ENCODE measurements at places on chromosomes 7 and 10.

DNA sequence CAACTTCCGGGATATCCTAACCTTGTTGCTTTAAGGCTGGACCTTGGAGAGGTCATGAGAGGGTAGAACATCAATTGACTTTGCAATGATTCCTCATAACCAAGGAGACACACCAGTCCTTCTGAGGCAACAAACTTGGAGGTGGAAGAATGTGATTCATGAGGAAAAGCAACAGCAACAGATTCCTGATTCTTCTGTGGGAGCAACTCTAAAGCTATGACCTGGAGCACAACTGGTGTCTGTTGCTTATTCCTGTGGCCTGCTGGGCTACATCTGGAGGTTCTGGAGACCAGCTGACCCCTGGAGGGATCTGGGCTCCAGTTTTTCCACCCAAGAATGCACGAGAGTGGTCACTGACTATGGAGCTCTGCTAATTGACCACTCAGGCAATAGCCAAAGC, 116.6 kb downstream of the CREB5 start:
- no peak for DNase-seq

DNA sequence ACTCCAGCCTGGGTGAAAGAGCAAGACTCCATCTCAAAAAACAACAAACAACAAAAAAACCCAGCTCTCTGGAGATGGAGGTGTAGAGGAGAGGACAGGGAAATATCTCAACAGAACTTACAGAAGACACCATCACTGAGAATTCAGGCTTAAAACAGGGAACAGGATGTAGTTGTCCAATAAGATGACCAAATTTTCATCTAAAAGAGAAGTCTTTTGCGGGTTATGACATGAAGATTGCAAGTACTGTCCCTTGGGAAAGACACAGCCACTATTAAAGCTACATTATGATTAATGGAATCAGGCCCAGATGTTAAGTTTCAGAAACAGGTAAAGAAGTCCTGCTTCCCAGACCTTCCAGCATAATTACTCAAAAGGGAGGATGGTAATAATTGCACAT, 235.2 kb upstream of the NRP1 start:
- no peak for DNase-seq

- no peak for DNase-seq
These were observed 89.9 kb downstream of the CHST15 start for GRCh38 chr10:124003481-124003870.

- DNase-seq = no peak
These were observed 55.6 kb downstream of the CC2D2B start for GRCh38 chr10:95963202-95963990.

DNA sequence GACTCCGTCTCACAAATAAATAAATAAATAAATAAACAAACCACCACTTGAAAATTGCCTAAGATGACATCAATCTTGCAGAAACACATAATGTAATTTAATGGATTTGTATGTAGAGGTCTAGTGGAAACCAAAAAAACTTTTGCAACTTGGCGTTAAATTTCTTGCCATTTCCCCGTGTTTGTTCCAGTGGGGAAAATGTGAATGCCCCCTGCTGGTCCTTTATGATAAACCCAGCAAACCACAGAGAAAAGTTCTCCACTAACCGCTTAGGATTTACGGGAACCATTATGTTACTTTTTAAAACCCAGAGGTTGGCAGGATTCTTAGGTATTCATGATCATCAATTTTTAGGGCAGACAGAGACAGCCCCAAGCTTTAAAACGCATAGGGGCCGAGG, 32.5 kb downstream of the LAMB4 start:
- no peak for DNase-seq

DNA sequence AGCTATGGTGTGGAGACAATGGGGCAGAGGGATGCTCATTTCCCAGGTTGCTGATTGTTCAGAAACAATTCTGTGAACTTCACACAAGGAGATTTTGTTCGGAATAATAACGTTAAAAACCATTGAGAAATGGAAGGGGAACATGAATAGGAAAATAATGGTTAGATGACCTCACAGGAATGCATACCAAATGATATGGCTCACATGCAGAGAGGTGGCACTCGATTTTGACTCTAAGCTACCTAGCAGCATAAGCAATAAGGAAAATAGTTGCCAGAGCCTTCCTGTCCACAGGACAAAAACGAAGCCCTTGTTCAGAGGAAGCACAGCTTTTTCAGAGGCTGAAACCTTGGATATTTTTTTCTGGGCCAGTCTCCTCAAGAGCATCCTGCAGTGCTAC, 293.1 kb downstream of the ZEB1 start:
- DNase-seq = no peak

DNA sequence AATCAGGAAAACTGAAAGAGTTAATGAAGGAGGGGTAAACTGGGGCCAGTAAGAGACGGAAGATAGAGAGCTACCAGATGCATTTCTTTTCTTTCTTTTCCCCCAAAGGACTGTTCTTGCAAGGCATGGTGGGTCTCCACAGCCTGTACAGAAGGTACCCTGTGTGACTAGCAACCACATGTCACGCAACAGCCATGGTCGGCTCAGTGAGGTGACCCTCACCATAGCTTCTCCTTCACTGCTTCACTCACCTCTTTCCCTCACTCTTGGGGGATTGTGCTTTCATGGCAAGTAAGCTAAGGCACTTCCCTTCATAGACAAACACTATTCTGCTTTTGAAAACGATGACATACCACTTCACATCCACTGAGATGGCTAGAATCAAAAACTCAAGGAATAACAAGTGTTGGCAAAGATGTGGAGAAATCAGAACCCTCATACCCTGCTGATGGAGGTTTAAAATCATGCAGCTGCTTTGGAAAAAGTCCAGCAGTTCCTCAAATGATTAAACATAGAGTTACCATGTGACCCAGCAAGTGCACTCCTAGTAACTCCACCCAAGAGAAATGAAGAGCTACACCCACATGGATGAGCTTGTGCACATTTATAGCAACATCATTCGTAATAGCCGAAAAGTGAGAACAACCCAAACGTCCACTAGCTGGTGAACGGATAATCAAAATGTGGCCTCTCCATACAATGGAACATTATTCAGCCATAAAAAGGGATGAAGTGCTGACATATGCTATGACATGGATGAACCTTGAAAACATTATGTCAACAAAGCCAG, 3.8 kb upstream of the INSIG1 start:
- no peak for DNase-seq

GRCh38 chr10:87092861-87093631, 1.6 kb downstream of the GLUD1 start:
- no peak for DNase-seq

- DNase-seq = no peak
These were observed 107.0 kb downstream of the PLXNA4 start for GRCh38 chr7:132469264-132469663.

GRCh38 chr10:33113466-33113865, 155.4 kb upstream of the ITGB1 start:
- no peak for DNase-seq

- DNase-seq = no peak
These were observed 89.1 kb downstream of the NT5C2 start for GRCh38 chr10:103103989-103104388.

DNA sequence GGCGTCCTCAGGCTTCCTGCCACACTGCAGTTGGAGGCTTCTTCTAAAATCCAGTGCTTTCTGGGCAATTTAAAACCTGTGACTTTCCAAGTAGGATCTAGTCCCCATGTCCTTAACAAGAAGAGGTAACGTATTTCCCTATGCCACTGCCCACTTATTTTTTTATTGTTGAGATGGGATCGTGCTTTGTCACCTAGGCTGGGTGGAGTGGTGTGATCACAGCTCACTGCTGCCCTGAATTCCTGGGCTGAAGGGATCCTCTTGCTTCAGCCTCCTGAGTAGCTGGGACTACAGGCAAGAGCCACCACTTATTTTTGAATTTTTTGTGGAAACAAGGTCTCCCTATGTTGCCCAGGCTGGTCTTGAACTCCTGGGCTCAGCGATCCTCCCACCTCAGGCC, 63.4 kb downstream of the DAGLB start:
- DNase-seq = no peak

DNA sequence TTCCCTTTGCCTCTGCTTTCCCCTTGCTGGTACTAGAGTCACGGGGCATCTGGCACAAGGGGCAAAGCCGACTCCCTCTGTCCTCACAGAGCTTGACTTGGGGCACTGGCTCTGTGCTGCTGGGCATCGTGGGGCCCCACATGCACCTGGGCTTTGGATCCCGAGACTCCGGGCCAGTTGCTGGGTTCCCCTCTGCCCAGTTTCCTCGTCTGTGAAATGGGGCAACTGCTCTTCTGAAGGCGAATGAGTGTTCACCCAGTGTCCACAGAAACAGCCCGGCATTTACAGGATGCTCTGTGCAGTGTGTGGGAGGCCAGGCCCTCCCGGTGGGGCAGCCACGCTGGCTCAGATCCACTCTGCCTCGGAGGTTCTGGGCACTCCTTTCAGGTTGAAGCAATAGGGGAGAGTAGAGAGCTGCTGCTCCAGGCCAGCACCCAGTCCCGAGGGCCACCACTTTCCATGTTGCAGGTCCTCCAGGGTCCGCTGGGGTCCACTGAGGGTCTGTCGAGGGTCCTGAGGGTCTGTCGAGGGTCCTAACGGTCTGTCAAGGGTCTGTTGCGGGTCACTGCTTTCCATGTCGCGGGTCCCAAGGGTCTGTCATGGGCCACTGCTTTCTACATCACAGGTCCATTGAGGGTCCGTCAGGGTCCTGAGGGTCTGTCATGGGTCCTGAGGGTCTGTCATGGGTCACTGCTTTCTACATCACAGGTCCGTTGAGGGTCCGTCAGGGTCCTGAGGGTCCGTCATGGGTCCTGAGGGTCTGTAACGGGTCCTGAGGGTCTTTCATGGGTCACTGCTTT, 103.6 kb downstream of the VIPR2 start:
- no peak for DNase-seq

DNA sequence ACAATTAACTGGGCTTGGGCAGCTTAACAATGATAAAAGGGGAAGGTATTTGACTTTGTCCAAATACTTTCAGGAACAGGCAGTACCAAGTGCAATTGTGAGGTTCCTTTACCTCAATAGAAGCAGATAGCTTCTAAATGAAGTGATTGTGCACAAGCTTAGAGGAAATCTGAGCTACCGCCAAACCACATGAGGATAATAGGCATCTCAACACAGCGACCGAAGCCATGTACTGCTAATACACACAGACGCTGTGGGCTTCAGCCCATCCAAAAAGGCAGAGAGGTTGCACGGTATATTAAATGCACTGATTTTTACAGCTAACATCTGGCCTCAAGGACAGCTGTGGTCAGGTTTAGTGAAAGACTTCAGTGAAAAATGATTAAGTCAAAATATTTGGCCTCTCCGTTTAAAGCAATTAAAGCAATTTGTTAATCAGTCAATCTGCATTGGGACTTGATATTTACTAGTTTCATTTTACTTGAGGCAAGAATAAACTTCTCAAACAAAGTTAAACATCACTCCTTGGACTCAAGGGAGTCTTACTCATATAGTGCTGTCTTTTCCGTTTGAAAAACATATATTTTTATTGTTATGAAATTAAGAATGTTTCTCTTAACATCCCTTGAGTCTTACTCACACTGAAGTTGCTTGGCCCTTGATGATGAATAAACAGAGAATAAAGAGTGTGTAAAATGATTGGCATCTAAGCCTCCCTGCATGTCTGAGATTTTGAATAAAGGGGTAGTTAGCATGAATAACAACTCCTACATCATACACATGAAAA, 306.3 kb downstream of the C7orf25 start:
- DNase-seq = no peak

GRCh38 chr7:26153241-26153822, 1.3 kb downstream of the NFE2L3 start:
- DNase-seq = no peak

GRCh38 chr7:159114981-159115380, 29.7 kb downstream of the VIPR2 start:
- no peak for DNase-seq

- DNase-seq = no peak
These were observed 631 bp downstream of the RTKN2 start for GRCh38 chr10:62268027-62268398.

DNA sequence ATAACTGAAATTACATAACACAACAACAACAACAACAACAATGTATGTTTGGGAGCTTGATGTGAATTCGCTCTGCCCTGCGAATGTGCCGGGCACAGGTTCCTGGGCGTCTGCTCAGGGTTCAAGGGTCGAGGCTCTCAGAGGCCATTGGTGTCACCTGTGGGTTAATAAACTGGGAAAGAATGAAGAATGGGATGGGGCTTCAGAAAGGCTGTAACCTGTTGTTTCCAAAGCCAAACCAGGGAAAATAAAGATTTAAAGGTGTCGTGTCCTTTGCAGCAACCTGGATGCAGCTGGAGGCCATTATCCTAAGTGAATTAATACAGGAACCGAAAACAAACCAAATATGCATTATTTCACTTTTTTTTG, 17.3 kb upstream of the KLRG2 start:
- DNase-seq = no peak

DNA sequence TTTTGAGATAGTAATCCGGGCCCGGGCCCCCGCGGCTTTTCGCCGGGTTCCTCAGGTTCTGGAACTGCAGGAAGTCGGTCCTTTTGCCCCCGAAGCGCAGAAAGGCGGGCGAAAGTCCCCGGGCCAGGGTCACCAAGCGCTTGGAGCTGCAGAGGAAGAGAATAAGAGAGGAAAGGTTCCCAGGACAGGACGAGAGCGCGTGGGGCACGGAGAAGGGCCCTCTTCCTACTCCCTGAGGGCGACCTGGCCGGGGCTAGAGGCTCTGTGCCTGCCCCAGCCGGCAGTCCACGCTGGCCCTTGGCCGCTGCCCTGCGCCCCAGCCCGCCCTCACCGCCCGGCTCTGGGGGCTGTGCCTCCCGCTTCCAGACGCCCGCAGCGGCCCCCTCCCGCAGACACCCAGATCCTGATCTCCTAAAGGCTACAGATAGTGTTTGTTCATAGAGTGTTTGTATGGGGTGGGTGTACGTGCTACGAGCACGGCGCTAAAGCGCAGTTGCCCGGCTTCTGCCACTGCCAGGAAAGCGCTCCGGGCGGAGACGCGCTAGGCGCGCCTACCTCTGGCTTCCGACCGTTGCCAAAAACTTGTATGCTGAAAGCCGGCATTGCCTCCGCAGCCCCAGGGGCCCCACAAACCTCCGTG, 3.2 kb downstream of the HPSE2 start:
- DNase-seq = no peak

DNA sequence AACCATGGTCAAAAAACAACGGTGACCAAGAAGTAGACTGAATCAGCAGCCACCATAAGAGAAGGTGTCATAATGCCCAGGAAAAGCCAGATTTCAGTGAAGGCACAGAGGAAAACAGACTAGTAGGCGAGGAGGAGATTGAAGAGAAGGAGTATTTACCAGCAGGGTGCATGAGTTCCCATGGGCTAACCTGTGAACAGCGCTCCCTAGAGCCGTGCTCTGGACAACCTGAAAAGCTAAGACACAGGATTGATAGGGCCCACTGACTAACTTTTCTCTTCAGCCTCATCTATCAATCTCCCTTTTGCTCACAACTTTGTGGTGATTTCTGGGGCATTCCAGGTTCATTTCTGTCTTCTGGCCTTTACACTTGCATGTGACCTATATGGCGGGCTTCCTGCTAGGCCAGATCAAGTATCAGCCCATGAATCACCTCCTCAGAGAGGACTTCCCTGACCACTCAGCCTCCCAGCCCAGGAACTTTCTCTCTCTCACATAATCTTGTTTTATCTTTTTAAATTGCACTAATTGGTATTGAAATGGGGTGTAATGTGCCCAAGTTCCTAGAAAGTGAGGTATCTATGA, 12.8 kb downstream of the ANKRD22 start:
- no peak for DNase-seq

- no peak for DNase-seq
These were observed 1.2 kb downstream of the GPNMB start for GRCh38 chr7:23247603-23248335.

Data from activated CD4-positive, CD25-positive, alpha-beta regulatory T cell treated with anti-CD3 and anti-CD28 coated beads, Interleukin-2, amount 50 U/mL, for 16 hours (primary cell).